DMS153 (cell line): ENCODE measurements at places on chromosomes 2 and 18.
A peak's percentile ranks its signal among the peaks of the same experiment; 100 is the strongest.

- DNase-seq = no peak
Measured at GRCh38 chr18:34976534-34976898, 64.7 kb upstream of the MAPRE2 start.

DNA sequence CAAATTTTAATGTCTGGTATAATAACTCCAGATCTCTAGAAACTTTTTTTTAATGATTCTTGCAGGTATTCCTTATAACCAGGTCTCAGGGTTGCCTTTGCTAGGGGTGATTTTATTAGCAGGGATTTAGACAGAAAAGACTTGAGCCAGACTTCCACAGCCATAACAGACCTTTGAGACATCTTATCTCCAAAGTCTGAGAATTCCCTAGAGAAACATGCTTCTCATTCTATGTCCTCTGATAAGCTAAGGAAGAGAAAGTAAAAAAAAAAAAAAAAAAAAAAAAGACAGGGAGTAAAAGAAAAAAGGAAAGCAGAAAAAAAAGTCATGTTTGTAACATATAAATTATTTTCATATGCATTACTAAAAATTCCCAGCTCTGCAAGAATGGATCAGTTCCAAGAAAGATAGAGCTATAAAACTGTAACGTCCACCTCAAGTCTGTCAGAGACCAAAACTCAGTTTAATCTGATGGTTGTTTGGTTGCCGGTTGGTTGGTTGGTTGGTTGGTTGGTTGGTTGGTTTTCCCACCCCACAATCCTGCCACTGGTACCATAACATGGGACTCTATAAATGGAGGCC lies 153.8 kb downstream of the COL6A3 start:
- DNase-seq = no peak

GRCh38 chr2:33437297-33437696 lies 39.2 kb upstream of the RASGRP3 start:
- no peak for DNase-seq

- peak; percentile 46 for DNase-seq
Measured at GRCh38 chr2:127128445-127128904, 21.5 kb upstream of the BIN1 start.

DNA sequence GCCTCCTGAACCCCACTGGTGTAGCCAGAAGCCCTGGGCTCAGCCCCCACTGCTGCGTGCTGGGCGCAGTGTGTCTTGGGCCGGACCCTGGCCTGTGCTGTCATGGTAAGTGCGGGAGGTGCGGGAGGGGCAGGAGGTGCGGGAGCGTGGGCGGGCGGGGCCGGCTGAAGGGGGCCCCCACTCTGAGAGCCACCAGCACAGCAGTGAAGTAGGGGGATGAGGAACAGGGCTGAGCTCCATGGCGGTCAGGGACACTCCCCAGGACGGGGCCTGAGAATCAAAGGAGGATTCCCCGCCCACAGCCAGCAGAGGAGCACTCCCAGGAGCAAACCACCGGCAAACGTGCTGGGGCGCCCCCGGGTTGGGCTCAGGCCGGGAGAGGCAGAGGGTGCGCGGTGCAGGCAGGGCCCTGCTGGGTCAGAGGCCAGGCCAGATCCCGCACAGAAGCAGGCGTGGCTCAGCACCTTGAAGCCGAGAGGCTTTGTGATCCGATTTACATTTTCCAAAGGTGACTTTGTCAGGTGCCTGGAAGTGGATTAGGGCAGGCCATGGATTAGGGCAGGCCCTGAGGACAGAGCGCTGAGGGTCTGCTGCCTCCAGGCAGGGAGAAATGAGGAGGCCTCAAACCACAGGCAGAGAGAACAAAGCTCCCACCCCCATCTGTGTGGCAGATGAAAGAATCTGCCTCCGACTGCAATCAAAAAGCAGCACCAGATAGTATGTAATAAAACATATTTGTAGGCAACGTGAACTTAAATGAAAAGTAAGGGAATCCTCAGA lies 152.0 kb upstream of the RAB6C start:
- DNase-seq = no peak

- DNase-seq = no peak
Measured at GRCh38 chr18:70333757-70334156, 44.9 kb downstream of the SOCS6 start.

DNA sequence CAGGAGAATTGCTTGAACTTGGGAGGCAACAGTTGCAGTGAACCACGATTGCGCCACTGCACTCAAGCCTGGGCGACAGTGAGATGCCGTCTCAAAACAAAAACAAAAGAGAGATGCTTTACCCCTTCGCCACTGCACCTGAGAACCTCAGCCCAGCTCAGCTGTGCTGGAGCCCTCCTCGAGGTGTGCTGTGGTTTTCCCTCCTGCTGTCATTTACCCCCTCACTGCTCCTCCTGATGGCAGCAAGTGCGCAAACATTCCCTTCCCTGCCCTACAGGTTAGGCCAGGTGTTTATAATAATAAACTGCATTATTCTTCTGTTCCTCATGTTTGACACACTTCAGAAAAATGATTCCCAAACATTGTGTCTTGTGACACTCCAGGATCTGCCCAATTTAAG lies 8.4 kb downstream of the FBXO36 start:
- no peak for DNase-seq

DNA sequence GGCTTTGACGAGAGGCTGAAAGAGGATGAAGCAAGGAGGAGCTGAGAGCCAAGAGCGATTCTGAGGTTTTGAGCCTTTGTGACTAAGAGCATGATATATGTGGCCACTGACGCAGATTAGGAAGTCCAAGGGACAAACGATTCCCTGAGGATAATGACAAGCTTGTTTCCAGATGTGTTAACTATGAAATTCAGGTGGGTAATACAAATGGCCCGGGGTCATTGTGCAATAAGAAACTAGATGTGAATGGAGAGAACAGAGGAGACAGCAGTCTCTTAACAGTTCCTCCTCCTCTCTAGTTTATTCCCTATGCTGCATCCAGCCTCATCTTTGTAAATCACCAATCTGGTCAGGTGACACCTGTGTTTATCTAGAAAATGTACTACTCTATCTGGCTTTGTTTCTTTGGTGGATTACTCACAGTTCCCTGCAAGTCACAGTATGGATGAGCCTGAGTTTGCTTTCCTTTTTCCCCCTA lies 84.2 kb downstream of the SOCS6 start:
- no peak for DNase-seq

- DNase-seq = no peak
Measured at GRCh38 chr2:57372237-57372984, 674.2 kb upstream of the VRK2 start.
